Right ventricle myocardium superior (tissue), 1 donor: ENCODE measurements at places on chromosomes 7 and 10. TPM values are rescaled to one million over a fixed set of nuclear protein-coding genes. Genes with fewer than 3 reads are reported as not detected.
A peak's percentile ranks its signal among the peaks of the same experiment; 100 is the strongest.

Gene IQCE
- total RNA-seq = 9.9 TPM

Gene SYNPO2L
- 213 TPM for total RNA-seq

Gene PAPSS2
- 8.6 TPM for total RNA-seq

Gene HMX3
- total RNA-seq = not detected

Gene CALY
- not detected for total RNA-seq

Gene CASTOR2
- 36.2 TPM for total RNA-seq

Gene PBLD
- 3.4 TPM for total RNA-seq

Gene GOLGA7B
- total RNA-seq = 0.11 TPM

Gene ADAM8
- total RNA-seq = 2.5 TPM

Gene NUTM2B
- total RNA-seq = 1.2 TPM

Gene SLC29A4
- 3.9 TPM for total RNA-seq

Gene CRPPA
- 8.7 TPM for total RNA-seq

Gene RPEL1
- total RNA-seq = not detected

Gene NKX1-2
- not detected for total RNA-seq

Gene BUD31
- total RNA-seq = 31.5 TPM

Gene EGR2
- 0.19 TPM for total RNA-seq

Gene CH25H
- total RNA-seq = 0.22 TPM

DNA sequence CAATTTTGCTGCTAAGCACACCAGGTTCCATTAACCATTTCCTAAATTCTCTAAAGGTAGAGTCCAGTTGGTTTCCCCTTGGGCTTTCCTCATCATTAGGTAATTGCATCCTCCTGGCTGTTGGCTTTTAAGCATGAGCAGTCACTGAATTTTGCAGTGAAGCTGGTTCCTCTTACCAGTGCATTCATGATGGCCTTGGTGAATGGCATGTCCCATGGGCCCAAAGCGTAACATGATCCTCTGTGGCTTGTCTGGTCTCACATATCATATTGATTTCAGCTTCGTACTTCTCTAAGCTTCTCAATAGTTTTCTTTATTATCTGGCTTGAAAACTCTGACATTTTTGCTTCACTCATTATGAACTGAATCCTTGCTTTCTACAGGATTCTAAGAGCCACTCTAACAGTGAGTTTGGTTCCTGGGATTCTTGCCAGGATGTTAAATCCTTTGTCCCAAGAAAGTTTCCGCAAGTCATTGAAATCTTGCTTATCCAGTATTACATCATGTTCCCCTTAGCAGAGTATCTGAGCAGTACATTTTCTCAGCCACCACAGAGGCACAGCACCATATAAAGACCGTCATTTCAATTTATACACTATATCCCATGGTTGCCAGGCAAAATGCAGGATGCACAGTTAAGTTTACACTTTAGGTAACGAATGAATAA is 134.2 kb downstream of the PTN start:
- no peak for DNase-seq

DNA sequence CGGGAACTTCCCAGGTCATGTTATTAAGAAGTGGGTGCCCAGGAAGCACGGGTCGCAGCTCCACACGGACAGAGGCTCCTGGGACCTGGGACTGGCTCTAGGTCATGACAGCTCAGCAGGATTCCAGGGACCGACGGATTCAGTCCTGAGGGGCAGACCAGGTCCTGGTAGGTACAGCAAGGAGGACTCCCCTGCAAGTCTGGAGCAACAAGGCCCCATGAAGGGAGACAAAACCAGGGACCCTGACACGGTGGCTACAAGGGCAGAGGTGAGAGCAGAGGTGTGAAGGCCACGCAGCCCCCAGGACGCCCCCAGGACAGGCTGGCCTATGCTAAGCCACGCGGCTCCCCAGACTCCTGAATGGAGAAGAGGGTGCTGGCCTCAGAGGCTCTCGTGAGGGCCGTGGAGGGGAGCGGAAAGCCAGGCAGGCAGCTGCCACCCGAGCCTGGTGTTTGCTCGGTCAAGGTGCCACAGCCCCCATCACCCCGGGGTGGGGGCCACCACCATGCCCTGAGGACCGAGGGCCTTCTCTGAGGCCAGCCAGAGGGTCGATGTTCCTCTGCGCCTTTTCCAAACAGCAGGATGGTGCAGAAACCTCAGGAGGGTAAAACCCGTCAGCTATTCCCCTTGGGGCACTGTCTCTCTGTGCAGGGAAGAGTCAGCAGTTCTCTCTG is 348.9 kb downstream of the PTPRN2 start:
- DNase-seq = no peak

GRCh38 chr10:58712141-58712540 is 199.5 kb downstream of the BICC1 start:
- no peak for DNase-seq

DNA sequence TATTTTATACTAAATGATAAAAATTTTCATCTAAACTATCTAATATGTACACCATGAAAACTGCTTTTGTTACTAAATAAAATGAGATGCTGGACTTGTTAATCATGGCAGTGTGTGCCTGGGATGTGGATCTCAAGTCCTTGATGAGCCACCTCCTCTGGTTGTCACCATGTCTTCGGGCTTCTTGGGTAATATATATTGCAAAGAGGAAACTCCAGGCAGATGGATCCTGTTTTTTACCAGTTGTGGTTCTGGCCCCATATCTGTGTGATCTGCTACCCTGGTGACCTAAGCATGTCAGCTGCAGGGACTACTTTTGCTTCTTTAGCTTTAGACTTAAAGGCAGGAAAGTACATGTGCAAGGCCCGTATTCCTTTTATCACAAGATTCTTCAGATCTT is 46.2 kb downstream of the TMEM60 start:
- no peak for DNase-seq

DNA sequence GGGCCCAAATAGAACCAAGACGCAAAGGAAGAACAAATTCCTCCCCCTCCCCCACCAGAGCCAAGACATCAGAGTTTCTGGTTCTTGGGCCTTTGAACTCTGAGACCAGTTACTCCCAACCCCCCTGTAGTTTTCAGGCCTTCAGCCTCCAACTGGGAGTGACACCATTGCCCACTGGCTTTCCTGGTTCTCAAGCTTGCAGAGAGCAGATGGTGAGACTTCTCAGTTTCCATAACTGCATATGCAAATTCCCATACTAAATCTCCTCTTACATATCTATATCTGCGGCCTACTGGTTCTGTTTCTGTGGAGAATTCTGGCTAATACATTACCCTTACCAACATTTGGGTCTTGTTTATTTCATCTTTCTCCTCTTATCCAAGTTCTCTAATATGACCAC is 762.9 kb downstream of the GRM8 start:
- DNase-seq = no peak

DNA sequence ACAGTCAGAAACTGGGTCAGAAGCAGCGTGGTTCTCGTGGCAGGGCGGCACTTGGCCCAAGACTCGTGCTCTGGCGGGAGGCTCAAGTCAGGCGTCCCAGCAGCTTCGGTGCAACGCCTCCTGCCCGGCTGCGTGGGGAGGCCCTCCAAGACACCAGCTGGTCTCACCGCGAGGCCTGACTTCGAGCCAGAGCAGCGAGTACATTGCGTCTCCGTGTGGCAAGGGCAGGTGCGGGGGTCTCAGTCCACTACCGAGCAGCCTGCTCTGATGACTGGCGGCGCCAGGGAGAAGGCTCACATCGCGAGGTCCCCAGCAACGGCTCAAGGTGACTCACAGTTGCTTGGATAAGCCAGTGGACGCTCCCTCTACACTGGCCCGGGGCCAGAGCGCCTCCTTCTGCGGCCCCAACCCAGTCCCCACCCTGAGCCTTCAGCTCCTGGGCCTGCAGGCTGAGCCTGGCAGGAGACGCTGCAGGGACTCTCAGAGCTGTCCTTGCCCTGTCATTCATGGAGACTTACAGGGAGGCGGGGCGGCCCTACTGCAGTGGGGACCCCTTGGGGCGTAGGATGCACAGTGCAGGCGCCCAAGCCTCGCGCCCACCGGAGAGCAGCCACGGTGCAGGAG is 41.9 kb upstream of the PRKAR1B start:
- DNase-seq = peak; percentile 81

- DNase-seq = no peak
These were observed 5.3 kb upstream of the CLIP2 start for GRCh38 chr7:74283858-74284447.

GRCh38 chr7:19621740-19622139 is 87.1 kb downstream of the POLR1F start:
- DNase-seq = no peak

GRCh38 chr10:35795131-35795824 is 153.2 kb upstream of the FZD8 start:
- no peak for DNase-seq

DNA sequence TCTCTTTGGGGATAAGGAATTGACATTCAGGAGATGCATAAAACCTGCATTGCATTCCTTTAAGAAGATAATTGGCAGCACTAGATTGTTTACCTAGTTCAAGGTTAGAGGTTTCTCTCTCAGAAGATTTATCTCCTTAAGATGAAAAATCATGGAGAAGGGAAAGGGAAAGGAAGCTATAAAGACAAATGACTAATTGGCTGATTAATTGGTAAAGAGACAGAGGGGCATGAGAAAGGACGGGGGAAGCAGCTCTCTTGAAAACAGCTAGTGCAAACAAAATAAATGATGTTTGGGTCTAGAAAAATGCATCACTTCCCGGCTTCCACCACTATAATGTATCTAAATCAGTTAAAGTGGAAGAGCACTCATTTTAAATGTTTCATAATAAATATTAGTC is 941.2 kb downstream of the XPNPEP1 start:
- DNase-seq = no peak

DNA sequence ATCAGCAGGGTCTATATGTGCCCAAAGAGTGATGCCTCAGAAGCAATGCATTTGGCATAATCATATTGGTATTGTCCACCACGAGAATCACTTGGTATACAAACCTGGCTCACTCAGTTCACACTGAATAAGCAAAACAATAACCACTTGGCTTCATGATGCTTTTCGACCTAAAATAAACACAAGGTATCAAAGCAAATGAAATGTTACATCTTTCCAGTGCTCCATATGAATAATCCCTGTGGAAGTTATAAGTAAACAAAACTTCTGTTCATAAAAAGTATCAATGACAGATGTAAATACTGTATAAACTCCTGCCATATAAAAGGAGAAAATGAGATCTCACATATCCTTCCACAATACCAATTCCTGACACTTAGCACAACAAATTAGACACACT is 29.8 kb upstream of the EBLN1 start:
- DNase-seq = no peak

GRCh38 chr7:135775230-135775629 is 26.6 kb upstream of the FAM180A start:
- DNase-seq = no peak

DNA sequence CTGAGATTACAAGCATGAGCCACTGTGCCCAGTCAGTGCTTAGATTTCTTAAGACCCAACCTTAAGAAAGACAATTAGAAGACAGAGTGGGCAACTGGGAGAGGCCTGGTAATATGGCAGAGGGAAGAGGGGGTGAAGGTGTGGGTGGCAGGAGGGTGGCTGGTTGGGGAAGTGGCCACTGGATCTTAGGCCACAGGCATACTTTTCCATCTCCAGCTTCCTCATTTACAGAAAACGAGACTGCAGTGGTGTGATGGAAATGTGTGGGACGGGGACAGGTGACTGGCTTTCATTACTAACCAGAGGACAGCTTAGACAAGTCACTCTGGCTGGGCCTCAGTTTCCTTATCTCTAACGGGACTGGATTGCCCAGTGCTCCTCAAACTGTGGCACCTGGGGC is 1.0 kb upstream of the FFAR4 start:
- no peak for DNase-seq

- DNase-seq = no peak
These were observed 20.5 kb downstream of the NOM1 start for GRCh38 chr7:156969972-156970420.

GRCh38 chr10:132712291-132712690 is 73.7 kb downstream of the NKX6-2 start:
- peak; percentile 17 for DNase-seq

DNA sequence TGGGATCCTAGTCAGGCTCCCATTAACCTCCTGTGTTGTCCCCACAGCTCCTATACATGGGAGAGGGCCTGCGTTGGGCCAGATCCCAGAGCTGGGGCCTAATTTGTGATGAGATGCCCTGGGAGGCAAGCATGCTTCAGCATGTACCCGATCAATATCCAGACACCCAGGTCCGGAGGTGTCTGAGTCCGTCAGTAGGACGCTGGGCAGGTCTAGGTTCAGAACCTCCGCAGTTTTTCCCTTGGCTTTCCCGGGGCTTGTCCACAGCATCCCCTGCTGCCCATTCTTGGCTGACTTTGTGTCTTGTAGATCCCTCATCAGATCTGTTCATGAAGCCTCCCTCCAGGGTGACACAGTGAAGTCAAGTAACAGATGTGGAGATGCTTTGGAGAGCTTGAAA is 32.7 kb upstream of the RBAK start:
- DNase-seq = no peak

DNA sequence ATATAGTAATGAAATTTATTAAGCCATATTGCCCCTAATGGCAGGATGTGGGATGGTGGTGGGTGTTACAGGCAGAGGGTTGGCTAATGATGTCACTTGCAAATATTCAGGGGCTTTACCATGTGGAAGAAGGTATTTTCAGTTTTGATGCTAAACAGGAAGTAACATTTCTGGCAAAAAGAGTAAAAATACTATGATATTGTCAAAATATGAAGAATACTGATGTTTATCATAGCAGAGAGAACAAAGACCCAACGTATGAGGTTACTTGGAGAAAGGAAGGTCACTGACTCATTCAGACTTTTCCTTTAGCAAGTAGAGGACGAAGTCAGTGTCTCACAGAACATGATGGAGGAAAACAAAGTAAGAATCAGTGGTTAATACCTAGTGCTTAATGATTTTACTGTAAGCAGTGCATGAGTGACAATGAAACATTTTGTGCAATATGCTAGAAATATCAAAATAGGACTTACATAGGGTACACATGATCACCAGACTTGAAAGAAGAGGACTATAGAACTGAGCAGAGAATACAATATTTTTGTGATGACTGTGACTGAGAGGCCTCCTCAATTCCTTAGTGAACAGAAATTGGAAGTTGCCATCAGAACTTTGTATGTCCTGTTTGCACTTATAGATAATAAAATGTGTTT is 89.7 kb upstream of the STEAP4 start:
- DNase-seq = no peak

DNA sequence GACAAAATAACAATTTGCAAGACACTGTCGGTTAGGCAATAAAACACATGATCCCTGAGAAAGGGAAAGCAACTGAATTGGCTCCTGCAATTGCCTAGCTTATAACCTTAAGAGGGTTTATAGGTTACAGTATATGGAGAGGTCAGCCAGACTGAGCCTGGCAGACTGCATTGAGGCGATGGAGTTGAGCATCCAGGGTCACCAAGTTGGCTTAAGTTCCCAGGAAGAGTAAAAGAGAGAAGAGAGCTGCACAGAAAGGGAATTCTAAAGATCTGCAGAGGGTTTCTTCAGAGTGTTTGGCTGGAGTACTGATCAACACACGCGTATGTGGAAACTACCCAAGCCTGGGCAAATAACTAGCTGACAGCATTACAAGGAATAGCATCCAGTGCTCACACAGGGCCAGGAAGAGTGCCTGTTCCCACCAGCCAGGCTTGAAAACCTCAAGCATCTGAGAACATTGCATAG is 11.2 kb downstream of the ANKMY2 start:
- no peak for DNase-seq

DNA sequence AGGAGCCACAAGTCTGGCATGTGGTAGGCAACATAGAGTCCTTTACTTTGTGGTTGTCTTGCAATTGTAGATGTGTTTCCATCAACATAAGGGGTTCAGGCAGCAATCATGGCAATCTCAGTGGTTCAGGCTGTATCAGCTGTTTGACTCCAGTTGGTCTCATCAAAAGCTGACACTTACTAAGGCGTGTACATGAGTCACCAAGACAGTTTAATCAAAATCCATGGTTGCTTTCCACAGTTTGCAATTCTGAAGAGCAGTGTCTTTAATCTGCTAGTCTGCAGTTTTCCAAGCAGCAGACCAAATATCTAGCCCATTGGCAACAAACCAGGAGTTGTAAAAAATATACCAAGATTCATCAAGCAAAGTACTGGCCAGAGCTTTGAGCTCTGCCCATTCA is 210.2 kb downstream of the MDFIC start:
- DNase-seq = no peak
